ENCODE measurements at places on chromosomes 7 and 10. TPM values are rescaled to one million over a fixed set of nuclear protein-coding genes. Genes with fewer than 3 reads are reported as not detected.
A peak's percentile ranks its signal among the peaks of the same experiment; 100 is the strongest.

DNA sequence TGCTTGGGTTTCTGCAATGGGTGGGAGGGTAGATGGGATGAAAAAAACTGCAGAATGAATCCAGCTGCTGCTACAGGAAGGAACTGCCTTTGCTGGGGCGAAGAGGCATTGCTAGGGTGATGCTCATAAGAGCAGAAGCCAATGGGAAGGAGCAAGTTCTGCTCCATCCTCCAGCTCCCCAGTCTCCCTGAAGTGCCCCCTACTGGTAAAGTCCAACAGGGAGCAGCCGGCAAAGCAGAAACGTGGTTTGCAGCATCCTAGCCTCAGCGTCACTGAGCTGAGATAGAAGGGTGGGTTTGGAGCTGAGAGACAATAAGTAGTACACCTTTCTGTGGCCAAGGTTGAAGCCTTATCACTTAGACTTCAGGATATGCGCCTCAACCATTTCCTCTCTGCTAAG lies 220.5 kb downstream of the CCSER2 start:
- DNase-seq: no peak

GRCh38 chr7:68542831-68543230 lies 1055.4 kb upstream of the AUTS2 start:
- no peak for DNase-seq

DNA sequence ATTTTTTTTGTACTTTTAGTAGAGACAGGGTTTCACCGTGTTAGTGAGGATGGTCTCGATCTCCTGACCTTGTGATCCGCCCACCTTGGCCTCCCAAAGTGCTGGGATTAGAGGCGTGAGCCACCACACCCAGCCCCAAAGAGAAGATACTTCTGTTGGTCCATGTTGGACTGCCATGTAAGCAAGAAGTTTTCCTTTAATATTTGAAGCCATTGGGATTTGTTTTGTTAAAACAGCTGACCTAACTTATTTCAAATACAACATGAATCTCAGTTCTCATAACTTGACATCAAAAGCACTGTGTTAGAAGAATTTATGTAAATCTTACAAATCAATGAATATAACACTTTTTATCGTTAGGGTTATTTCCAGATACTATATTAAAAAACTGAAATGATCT lies 302.4 kb downstream of the SDHAF3 start:
- no peak for DNase-seq

DNA sequence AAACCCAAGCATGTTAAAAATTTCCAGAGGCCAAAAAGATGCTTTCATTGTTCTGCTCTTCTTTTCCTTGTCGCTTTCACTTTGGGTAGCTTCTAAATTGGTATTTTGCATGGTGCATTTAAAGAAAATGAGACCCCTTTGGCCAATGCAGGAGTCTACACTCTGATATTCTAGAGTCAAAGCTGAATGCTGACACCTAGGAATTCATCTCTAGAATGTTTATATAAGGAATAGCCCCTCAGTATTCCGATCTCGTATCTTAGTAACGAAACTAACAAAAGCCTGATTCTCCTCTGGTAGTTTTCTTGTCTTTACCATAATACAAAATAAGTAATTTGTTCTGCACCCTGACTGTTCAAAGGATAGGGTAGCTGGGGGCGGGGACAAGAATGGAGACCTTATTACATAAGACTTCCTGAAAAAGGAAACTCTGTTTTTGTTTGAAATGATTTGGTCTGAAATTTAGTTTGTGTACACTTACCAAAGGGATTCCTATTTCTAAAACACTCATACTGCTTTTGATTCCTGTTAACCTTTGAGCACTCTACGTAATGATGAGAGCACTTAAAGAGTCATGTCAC lies 17.1 kb downstream of the IKZF1 start:
- no peak for DNase-seq

GRCh38 chr10:35605191-35605590 lies at the start of gene GJD4:
GJD4 (plus strand) TSS chr10:35605341; CDS start chr10:35605568, 227 bp downstream.
- DNase-seq: no peak

CALML3 gene
- total RNA-seq: not detected

GRCh38 chr7:55477781-55478374 lies 94.4 kb downstream of the VOPP1 start:
- DNase-seq: peak; percentile 73

C10orf62 gene
- total RNA-seq: 0.75 TPM

DNA sequence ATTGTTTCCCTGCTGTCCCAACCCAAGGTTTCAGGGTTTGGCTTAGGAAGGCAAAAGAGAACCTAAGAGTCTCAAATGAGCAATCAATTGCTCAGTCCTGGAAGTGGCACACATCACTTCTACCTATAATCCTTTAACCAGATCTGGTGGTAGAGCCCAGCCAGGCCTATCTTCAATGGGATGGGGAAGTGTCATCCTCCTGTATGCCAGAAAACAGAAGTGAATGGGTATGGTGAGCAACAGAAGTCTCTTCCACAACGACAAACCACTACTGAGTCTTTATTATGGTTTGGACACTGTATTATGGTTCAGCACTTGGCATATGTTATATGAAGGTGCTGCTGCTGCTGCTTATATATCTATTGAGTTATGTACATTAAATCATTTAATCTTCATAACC lies 3.0 kb upstream of the AKR1B1 start:
- DNase-seq: no peak

GRCh38 chr10:28850784-28851183 lies 173.5 kb downstream of the BAMBI start:
- no peak for DNase-seq

- no peak for DNase-seq
These were observed 21.4 kb downstream of the TSPAN13 start for GRCh38 chr7:16774986-16775385.

DNA sequence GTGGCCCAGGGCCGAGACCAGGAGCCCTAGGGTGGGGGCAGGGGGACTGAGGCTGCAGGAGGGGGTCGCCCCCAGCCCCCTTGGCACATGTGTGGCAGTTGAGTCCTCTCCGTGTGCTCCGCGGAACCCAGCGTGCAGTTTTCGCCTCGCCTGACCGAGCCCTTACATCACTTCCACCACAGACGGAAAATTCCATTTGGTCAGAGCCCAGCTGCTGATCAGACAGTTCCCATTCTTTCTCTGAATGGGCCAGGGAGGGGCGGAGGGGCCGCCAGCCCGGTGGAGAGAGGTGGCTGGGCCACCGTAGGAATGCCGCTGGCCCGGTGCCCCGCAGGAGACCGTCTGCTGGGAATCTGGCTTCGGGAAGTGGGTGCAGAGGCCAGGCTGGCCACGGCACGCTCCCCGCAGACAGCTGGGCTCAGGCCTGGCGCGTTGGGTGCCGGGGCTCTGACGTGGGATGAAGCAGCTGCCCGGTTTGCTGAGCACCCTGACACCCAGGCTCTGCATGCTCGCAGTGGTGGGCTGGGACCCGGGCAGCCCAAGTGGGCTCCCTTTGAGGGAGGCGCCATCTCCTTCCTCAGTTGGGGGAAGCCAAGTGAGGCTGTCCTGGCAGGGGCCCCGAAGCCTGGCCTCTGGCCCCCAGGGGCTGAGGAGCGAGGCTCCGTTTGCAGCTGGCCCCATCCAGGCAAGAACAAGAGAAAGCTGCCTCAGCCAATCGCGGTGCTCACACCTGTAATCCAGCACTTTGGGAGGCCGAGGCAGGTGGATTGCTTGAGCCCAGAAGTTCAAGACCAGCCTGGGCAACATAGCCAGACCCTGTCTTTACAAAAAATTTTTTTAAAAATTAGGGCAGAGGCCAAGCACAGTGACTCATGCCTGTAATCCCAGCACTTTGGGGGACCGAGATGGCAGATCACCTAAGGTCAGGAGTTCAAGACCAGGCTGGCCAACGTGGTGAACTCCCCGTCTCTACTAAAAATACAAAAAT lies 9.9 kb downstream of the TTYH3 start:
- peak; percentile 86 for DNase-seq

- no peak for DNase-seq
These were observed 753.4 kb downstream of the NRG3 start for GRCh38 chr10:82628373-82628772.

RNF32 gene
- 0.97 TPM for total RNA-seq

AGR2 gene
- not detected for total RNA-seq

DNA sequence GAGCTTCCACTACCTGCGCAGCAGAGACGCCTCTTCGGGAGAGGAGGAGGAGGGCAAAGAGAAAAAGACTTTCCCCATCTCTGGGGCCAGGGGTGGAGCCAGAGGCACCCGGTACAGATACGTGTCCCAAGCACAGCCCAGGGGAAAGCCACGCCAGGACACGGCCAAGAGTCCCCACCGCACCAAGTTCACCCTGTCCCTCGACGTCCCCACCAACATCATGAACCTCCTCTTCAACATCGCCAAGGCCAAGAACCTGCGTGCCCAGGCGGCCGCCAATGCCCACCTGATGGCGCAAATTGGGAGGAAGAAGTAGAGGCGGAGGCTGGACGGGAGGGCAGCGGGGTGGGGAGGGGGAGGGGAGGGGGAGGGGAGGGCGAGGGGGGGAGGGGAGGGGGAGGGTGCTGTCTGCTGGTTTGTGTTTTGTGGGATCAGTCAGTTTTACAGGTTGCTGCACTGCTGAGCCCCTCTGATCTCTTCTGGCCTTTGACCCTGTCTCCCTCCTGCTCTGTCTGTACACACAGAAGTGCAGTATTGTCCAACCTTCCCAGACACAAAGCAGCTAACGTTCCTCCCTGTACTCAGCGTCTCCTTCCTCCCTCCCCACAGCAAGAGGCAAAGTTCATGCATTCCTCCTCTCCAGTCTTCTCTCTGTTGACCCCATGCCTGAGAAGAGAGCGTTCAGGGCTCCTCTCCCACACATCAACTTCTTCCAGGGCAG lies 9.3 kb downstream of the UCN3 start:
- no peak for DNase-seq

GRCh38 chr10:6499974-6500373 lies 80.1 kb downstream of the PRKCQ start:
- DNase-seq: no peak

NKX1-2 gene
- total RNA-seq: 0.56 TPM

DNA sequence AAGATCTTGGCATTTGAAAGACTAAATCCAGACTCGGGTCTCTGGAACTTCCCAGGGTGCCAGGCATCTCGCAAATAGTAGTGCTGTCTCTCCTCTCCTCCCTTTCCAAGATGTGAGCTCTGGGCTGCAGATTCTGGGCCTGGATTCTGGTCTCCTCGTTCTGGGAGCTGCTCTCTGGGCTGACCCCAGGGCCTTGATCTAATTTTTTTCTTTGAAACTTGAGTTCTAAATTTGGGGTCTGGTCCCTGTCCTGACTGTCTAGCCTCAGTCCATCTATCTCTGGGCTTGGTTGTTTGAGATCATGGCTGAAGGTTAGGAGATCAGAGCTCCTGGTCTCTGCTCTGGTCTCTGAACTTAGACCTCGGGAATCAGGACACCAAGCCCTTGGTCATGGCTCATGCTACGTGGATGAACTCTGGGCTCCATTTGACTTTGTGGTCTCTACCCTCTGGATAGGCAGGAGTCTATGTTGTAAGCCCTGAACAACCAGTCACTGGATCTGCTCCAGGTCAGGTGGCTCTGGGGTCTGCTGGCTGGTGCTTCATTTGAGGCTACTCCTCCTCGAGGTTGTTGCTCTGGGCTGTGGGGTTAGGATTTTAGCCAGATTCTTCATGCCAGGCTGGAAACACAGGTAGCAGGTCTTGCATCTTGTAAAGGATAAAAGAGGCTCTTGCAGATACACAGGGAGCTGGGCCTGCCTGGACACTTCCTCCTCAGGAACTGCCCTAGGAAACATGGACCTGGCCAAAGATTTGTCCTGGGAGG lies 8.0 kb upstream of the MBL2 start:
- DNase-seq: no peak

DNA sequence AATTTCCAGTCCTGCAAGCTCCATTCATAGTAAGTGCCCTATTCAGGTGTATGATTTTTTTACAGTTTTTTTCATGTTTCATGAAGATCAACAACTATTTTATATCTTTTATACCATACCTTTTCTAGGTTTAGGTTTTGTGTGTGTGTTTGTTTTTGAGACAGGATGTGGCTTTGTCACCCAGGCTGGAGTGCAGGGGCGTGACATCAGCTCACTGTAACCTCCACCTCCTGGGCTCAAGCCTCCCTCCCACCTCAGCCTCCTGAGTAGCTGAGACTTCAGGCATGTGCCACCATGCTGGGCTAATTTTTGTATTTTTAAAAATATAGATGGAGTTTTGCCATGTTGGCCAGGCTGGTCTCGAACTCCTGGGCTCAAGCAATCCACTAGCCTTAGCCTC lies 35.0 kb downstream of the ARMH3 start:
- DNase-seq: no peak

STEAP4 gene
- total RNA-seq: not detected

DNA sequence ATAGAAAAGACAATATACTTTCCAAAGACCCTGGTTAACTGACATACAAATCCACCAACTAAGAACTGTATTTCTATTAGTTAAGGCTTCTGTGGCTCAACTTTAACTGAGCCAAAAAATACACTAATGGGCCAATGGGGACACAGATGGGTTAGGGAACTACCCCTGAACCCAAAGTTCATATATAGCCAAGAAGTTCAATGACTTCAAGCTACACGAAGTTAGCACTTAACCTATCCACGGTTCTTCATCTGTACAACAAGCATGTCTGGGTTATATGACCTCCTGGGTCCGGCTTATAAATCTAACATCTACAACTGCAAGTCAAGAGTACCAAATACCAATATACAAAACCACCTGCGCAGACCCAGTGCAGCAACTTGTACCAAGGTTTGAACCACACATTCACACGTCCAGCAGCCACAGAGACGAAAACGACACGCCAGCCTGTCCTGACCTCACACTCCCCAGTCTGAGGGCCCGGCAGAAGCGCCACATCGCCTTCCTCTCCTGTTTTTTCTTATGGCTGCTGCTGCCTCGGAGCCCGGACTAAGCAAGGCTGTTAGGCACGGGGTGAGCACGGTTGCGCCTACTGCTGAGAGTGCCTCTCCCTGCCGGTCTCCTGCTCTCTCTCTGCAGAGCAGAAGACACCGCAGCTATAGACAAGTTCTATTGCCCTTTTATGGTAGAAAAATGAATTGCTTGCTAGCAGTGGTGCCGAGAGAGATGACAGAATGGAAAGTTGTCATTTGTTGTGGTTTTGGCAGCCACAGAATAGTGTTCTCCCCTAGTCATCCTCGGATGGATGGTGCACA lies 86.3 kb downstream of the RNF216 start:
- no peak for DNase-seq

- peak; percentile 88 for DNase-seq
These were observed at the start of gene MARVELD1 for GRCh38 chr10:97713339-97713825. MARVELD1 (plus strand) TSS chr10:97713730; CDS start chr10:97713877, 147 bp downstream.

DNA sequence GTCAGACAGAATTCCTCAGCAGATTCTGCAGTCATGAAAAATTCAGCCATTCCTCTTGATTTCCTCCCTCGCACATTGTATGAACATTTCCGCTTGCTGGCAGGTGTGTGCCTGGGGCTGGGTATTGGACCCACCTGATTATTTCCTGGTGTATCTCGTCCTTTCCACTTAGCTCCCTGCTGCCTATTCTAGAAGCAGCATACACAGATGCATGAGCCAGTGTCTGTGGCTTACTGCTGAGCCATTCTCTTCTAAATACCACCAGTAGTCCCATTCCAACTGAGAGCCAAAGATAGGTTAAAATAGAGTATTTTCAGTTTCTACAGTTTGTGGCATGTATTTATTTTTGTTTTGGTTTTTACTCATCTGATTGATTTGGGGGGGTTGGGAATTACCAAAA lies 270.1 kb upstream of the AKR1E2 start:
- no peak for DNase-seq

GRCh38 chr7:18547509-18548187 lies 52.1 kb downstream of the HDAC9 start:
- DNase-seq: no peak

Measured in SJCRH30 (cell line).